ENCODE measurements at places on chromosomes 1 and 21. TPM values are rescaled to one million over a fixed set of nuclear protein-coding genes. Genes with fewer than 3 reads are reported as not detected.

DNA sequence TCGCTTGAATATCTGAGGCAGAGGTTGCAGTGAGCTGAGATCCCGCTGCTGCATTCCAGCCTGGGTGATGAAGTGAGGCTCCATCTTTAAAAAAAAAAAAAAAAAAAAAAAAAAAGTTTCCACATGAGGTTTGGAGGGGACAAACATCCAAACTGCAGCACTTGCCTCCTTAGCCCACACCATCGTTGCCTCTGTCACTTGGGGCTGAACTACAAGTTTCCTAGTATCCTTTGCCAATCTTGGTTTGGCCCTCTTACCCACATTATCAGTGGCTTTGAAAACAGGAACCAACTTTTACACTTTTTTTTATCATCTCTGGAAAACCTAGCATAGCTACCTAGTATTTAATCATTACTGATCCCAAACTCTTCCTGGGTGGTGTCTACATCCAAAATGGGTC, 59.2 kb downstream of the CLSTN1 start:
- no peak for DNase-seq

GRCh38 chr1:22418933-22419382, 32.7 kb upstream of the ZBTB40 start:
- no peak for DNase-seq

HES5 gene
- total RNA-seq = 1.5 TPM

GRCh38 chr1:247079141-247079874, 697 bp upstream of the ZNF670 start:
- no peak for DNase-seq

GRCh38 chr1:230332575-230333066, 93.5 kb downstream of the PGBD5 start:
- DNase-seq = no peak

KRTAP19-1 gene
- not detected for total RNA-seq

PADI1 gene
- total RNA-seq = not detected

SLC44A3 gene
- 31.6 TPM for total RNA-seq

LCE1F gene
- total RNA-seq = not detected

DNA sequence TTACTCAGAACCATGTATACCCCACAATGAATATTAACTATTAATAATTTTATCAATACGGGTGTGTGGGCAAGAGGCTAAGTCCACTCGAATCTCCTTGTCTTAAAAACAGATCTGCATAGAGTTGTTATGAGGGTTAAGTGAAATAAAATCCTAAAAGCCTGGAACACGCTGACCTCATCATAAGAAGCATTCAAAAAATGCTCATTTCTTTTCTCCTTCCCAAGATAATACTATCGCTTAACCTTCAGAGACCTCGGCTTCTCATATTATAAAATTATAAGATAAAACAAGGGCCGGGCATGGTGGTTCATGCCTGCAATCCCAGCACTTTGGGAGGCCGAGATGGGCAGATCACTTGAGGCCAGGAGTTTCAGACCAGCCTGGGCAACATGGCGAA, 35.1 kb downstream of the LPAR3 start:
- no peak for DNase-seq

PDZK1IP1 gene
- 41.2 TPM for total RNA-seq

DNA sequence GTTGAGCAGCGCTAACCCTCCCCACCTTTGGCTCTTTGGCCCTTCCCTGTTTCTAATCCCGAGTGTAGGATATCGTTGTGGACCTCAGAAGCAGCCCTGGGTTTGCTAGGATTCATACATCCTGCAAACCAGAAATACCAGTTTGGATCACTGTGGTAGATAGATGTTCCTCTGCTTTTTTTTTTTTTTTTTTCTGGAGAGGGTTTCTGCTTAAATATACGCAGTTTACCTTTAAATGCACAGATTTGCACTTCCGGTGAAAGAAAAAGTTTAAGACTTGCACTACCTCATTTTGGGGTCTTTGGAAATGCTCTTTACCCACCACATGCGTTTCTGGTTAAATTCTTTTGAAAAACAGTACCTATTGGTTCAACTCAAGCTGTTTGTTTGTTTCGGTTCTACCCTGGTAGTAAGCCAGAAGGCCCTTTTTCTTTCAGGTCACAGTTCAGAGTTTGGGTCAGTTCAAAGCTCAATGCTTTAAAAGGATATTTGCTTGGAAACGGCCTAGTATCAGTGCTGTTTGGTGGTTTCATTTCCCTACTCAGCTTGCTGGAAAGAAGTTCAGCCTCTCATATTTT, 908 bp downstream of the DDI2 start:
- DNase-seq = no peak

DNA sequence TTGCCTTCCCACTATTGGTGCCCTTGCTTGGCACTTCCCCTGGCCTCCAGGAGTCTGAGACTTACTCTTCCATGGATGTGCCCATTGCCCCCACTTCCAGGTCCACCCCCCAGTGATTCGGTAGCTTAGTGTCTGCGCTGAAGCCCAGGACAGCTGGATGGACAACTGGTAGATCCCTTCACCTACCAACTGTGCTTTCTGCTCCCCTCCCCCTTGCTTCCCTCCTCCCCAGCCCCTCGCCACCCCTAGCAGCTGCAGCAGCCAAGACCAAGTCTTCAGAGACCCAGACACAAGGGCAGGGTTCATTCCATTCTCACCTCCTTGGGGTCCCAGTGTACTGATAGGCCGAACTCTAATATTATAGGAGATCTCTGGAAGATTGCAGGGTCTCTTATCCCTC, 6.9 kb downstream of the LMNA start:
- no peak for DNase-seq

All from upper lobe of right lung (tissue), 1 donor.